ENCODE measurements at places on chromosomes 1 and 21.

DNA sequence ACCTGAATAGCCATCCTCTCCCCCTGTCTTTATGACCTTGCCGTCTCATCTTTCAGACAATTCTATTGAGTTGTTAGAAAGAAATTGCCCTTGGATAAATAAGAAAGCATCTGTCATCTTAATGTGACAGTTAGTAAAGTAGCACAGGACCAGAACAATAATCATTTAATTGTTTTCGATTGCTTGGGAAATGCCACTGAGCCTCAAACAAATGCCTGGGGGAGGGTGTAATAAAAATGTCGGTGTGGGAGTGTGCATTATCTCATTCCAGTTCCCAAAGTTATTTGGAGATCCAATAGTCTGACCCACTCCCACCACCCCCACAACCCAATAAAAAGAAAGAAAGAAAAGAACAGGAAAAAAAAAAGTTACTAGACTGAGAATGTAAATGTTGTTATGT, 509.3 kb upstream of the LRRC7 start:
- DNase-seq = no peak

- DNase-seq = no peak
Measured at GRCh38 chr1:29698033-29698432, 461.7 kb downstream of the PTPRU start.

DNA sequence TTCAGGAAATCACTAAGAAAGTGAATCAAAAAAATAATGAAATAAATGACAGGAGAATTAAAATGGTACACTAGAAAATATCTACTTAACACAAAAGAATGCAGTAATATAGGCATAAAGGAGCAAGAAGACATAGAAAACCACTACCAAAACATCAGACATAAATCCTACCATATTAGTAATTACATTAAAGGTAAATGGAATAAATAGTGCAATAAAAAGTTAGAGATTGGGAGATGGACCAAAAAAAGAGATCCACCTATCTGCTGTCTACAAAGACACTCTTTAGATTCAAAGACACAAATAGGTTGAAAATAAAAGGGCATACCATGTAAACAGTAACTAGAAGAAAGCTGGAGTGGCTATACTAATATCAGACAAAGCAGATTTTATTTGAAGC, 167.0 kb upstream of the SAMSN1 start:
- no peak for DNase-seq

DNA sequence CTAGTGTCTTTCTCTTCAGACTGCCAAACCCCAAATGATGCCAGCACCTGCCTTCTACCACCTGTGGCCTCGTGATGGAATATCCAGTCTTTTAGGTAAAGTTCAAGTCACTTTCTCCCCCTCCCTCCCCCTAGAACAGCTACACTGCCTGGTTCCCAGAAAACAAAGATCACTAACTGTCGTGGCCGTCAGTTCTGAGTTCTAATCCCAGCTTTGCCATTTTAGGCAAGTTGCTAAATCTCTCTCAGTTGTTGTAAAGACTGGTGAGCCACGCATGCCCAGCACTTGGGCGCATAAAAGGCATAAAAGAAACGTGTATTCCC, 648 bp upstream of the TRAPPC3 start:
- DNase-seq = no peak

- no peak for DNase-seq
Measured at GRCh38 chr1:83497563-83497962, 501.4 kb downstream of the TTLL7 start.

- DNase-seq = no peak
Measured at GRCh38 chr1:143497374-143497747, 474.4 kb downstream of the FAM72C start.

- DNase-seq = no peak
Measured at GRCh38 chr1:99704356-99704816, 58.5 kb downstream of the PALMD start.

GRCh38 chr1:228721407-228721806, 13.9 kb upstream of the RHOU start:
- DNase-seq = no peak

Measured in suprapubic skin (tissue), 4 donors.